ENCODE measurements at places on chromosomes 3 and 15.

DNA sequence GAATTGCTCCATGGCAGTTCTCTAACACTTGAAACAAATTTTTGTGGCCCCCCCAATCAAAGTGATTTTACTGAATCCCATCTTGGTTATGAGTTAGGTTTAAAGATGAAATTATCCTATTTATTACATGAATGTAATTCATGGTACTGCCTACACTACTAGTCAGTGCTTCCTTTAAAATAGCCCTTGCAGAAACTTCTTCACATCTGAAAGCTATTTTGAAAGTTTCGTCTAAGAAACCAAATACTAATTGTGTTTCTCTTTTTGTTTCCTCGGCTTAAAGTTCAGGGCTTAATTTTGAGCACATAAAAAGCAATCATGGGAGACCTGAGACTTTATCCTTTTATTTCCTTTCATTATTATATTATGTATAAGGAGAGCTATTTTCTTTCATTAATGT lies 72.1 kb downstream of the PLOD2 start:
- no peak for DNase-seq

GRCh38 chr15:60003243-60004008 lies 685 bp upstream of the FOXB1 start:
- no peak for DNase-seq

DNA sequence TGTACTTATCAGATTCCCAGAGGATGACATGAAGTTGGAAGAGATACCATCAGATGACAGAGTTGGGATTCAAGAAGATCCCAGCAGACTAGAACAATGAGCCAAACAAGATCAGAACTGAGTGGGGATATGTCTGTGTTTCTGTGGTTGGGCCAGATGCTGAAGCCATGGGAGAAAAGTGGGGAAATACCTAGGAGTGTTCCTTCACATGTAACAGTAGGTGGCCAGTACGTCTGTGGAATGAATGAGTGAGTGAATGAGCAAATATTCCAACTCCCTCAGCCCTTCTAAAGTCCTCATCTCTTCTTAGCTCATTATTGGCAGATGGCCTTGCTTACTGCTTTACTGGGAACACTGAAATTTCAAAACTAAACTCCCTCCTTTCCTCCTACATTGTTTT lies 32.2 kb upstream of the GREM1 start:
- no peak for DNase-seq

- no peak for DNase-seq
These were observed 80.8 kb upstream of the SKOR1 start for GRCh38 chr15:67744331-67745072.

DNA sequence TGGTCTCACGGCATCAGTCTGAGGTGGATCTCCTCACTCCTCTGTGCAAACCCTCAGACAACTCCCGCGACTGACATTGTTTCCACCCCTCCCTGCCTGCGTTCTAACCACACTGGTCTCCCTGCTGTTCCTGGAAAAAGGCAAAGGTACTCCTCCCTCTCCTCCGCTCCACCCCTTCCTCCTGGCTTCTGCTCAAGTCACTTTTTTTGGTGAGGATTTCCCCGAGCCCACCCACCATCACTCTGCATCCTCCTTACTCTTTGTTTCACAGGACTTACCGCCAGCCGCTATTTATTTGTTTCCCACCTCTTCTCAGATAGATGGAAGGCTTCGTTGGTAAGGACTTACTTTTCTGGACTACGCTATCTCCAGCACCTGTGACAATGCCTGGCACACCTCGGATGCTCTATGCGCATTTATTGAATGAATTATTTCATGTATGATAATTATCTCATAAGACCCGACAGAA lies 25.6 kb downstream of the PRR23E start:
- DNase-seq = no peak

DNA sequence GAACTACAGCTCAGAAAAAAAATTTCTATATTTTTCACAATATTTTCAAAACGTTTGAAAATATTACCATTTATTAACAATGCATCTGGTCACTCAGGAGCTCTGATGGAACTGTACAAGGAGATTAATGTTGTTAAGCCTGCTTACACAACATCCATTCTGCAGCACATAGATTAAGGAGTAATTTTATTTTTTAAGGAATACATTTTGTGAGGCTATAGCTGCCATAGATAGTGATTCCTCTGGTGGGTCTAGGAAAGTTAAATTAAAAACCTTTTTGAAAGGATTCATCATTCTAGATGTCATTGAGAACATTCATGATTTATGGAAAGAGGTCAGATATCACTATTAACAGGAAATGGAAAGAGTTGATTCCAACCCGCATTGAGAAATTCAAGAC lies 196.9 kb downstream of the C3orf38 start:
- no peak for DNase-seq

DNA sequence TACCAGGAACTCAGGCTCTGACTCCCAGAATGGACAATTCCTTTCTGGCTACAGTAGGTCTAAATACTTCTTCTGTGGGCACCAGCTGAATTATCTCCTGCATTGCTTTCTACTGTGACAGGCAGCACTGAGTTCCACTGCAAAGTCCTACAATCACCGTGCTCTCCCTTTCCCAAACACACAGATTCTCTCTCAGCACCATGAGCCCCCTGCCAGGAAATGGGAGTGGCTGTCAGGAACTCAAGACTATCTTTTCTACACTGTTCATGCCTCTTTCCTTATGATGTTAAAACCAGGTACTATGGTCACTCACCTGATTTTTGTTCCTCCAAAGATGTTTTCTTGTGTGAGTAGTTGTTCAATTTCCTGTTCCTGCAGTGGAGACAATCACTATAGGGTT lies 383.4 kb downstream of the EPHA6 start:
- no peak for DNase-seq

DNA sequence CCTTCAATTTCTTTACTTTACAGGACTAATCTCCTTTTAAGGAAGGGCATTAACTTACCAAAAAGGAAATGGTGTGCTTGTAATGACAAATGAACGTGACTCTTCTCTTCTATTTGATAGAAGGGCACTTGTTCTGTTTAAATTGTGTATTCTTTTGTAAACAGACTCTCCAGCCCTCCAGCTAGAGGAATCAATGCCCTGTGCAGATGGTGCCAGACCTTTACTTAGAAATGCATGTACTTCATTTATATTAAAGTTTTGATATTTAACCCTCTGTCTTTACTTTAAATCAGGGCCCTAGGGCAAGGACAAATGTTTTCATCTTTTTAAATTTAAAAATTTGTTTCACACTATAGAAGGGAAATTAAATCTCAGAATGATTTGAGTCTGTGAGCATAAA lies 355.1 kb downstream of the GBE1 start:
- no peak for DNase-seq

- no peak for DNase-seq
These were observed 68.5 kb downstream of the TRANK1 start for GRCh38 chr3:36876181-36876936.

GRCh38 chr3:29144361-29144760 lies 136.5 kb upstream of the RBMS3 start:
- no peak for DNase-seq

Data from kidney capillary endothelial cell (primary cell).